ENCODE measurements at places on chromosomes 7 and 10. TPM values are rescaled to one million over a fixed set of nuclear protein-coding genes. Genes with fewer than 3 reads are reported as not detected.

MKX gene
- polyA plus RNA-seq, result 0.07 TPM

RRP12 gene
- polyA plus RNA-seq, result 28.1 TPM

TAF6 gene
- polyA plus RNA-seq, result 67.9 TPM

APBB1IP gene
- 1.3 TPM for polyA plus RNA-seq

CPA2 gene
- polyA plus RNA-seq, result 0.60 TPM

ATOH7 gene
- polyA plus RNA-seq, result 1.7 TPM

COL28A1 gene
- polyA plus RNA-seq, result 11.9 TPM

Measured in left kidney (tissue), 8 donors.